Osteoblast (primary cell): ENCODE measurements at places on chromosomes 12 and 14. TPM values are rescaled to one million over a fixed set of nuclear protein-coding genes. Genes with fewer than 3 reads are reported as not detected.

The HNF1A gene
- total RNA-seq = not detected in 2 replicates

DNA sequence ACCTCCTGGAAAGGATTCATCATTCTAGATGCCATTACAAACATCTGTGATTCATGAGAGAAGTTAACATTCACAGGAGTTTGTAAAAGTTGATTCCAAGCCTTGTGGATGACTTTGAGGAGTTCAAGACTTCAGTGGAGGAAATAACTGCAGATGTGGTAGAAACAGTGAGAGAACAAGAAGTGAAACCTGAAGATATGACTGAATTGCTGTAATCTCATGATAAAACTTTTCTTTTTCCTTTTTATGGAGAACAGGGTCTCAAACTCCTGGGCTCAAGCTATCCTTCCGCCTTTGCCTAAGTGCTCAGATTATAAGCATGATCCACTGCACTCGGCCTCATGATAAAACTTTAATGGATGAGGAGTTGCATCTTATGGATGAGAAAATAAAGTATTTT is 64.5 kb upstream of the GTF2A1 start:
- no peak for DNase-seq

DNA sequence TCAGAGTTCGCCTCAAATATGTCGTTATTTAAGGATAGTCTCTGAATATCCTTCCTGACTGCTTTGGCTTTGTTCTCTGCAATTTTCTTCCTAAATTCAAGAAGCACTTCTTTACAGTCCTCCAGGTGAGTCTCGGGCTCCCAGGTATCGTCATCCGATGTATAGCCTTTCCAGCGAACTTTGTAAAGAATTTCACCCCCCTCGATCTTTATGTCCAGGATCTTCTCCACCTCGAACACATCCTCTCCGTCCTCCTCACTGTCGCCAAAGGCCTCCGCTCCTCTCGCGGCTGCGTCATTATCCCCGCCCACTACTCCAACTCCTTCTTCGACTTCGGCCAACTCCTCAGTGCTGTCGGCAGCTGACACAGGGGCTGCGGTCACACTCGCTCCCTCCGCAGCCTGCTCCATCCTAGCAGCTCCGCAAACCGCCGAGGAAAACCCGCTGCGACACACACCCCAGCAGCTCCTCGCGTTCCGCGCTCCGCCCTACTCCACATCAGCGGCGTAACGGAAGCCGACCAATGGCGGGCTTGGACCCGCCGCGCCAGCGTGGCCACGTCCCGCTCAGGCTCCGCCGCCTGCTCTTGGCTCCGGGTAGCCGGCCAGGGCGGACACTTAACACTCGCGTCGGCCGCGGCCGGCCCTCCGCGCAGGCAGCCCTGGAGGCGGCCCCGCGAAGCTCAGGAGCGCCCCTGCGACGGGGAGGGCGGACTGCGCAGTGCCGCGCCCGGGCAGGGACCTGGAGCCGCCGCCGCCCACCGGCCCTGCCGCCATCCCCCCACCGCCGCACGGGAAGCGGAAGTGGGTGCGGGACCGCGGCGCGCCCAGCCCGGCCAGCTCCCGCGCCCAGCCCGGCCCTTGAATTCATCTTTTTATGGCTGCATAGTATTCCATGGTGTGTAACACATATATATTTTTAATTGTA is 4.1 kb downstream of the CD163L1 start:
- peak; percentile 83 for DNase-seq

DNA sequence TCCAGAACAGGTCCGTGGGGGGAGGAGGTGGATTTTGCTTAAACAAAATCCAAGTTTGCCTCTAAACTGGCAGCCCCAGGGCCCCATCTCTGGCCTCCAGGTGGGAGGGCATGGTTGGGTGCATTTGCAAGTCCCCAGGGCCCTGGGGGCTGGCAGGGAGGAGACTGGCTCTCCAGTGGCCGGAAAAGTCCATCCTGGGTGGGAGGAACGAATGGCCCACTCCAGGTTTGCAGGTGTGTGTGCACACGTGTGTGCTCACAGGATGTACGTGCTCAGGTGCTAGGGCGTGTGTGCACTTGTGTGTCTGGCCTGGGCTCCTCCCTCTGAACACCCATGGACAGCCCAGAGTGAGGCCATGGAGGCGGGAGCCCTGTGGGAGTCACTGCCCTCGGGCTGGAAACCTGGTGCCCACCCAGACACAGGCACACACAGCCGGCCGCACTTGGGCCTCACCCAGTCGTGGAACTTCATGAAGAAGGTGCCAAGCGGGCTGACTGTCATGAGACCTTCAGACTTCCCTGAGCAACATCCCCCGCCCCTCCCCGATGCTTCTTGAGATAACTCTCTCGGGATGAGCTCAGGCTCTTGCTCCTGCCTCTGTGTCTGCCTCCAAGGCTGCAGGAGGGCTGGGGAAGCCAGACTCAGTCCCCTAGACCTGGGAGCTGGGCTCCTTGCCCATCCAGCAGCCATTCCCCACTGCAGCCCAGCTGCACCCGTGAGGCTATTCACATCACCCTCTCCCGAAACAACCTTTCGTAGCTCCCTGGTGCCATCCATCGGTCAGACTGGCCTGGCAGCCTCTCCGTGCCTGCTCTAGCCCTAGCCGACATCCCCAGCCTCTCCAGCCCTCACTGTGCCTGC is 9.4 kb downstream of the AHNAK2 start:
- peak; percentile 94 for DNase-seq

GRCh38 chr14:93155667-93156066 is 29.0 kb downstream of the MOAP1 start:
- DNase-seq = no peak

DNA sequence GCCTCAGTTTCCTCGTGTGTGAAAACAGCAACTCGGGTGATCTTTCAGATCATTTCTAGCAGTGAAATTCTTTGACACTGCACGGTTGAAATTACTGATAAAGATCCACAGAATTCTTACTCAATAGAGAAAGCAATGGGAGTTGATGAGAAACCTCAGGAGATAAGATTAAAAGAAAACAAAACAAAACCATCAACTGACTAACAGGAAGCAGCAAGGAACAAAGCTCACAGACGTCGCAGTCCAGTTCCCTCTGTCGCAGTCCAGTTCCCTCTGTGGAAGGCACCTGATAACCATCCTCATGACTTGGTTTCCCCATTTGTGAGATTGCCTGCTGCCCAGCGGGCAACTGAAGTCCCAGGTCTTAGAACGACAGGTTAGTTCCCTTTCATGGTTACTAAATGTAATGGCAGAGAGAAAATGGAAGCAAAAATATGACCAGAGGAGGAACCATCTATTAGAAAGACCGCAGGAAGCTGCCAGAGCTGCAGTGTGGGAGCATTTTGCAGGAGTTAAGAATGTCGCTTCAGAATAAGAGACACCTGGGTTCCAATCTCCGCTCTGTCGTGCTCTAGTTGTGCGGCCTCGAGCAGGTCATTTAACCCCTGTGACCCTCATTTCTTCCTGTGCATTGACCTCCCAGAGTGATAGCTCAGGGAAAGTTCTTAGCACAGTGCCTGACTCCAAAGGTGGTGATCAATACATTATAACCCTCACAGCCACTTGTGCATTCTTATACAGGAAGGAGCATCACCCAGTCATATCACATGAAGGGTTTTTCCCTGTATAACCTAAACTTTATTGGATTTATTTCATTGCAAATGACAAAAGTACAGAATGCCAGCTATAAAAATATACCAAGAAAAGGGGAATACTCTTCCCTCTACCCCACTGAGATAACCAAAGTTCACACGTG is 5.1 kb upstream of the MED13L start:
- DNase-seq = peak; percentile 71

The EPYC gene
- total RNA-seq = 1.8 TPM in 2 replicates

- no peak for DNase-seq
These were observed 494.9 kb downstream of the RERGL start for GRCh38 chr12:17595111-17595510.

The GPHB5 gene
- not detected in 2 replicates for total RNA-seq

The TESPA1 gene
- not detected in 2 replicates for total RNA-seq

DNA sequence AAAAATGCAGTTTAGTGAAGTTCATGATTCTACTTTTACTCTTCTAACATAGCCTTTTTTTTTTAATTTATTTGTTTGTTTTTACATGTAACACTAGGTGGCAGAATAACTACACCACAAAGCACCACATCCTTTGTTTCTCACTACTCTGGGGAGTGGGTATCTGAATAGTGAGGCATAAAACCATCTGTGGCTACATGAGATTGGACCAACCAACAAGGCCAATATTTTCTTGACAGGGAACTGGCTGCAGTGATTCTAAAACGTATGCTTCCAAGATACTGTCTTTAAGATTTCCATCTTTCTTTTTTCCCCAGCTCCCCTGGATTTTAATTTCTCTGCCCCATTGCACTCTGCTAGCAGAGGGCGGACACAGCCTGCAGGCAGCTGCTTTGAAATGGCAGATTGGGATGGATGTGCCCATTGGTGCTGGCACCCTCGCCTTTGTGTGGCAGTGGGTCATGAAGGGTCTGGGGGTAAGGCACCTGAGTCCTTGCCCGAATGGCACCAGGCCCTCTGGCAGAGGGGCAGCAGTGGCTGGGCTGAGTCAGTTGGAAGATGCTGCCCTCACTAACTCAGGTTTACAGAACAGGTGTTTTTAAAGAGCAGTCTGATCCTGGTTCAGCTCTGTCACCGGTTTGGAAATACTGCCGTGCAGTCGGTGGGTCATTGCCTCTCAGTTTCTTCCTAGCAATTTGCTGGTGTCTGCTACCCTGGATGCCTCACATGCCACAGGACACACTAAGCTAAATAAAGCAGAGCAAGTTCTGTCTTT is 429.1 kb downstream of the RAD51B start:
- no peak for DNase-seq

DNA sequence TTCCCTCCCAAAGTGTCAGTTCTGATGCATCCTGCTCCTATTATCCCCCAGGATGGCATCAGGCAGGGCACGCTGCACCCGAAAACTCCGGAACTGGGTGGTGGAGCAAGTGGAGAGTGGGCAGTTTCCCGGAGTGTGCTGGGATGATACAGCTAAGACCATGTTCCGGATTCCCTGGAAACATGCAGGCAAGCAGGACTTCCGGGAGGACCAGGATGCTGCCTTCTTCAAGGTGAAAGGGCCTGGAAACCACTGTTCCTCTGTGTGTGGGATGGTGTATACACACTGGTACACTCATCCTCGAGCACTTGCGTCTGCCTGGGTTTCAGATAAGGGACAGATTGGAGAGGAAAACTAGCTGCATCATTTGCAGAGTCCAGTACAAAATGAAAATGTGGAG is 1.0 kb downstream of the IRF9 start:
- DNase-seq = peak; percentile 90

- DNase-seq = no peak
These were observed 175.3 kb downstream of the ETV6 start for GRCh38 chr12:11824736-11825135.

The PIANP gene
- total RNA-seq = not detected in 2 replicates

- DNase-seq = no peak
These were observed 49.4 kb downstream of the SLC8A3 start for GRCh38 chr14:70139384-70139783.

DNA sequence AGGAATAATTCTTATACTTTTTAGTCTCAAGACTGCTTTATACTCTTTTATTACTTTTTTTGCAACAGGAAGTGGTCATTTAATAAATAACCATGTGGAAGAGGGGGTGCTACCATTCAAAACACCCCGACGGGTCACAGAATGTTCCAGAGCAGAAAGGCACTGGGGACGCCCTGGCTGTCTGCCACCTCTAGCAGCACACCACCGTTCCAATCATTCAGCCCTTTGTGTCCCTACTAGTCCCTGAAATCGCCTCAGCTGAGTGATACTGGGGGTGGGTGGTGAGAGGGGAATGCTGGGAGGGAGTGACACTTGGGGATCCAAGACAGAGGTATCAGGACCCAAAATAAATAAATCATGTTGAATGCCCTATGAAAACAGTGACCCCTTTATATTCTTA is 52.4 kb downstream of the MON2 start:
- peak; percentile 49 for DNase-seq

DNA sequence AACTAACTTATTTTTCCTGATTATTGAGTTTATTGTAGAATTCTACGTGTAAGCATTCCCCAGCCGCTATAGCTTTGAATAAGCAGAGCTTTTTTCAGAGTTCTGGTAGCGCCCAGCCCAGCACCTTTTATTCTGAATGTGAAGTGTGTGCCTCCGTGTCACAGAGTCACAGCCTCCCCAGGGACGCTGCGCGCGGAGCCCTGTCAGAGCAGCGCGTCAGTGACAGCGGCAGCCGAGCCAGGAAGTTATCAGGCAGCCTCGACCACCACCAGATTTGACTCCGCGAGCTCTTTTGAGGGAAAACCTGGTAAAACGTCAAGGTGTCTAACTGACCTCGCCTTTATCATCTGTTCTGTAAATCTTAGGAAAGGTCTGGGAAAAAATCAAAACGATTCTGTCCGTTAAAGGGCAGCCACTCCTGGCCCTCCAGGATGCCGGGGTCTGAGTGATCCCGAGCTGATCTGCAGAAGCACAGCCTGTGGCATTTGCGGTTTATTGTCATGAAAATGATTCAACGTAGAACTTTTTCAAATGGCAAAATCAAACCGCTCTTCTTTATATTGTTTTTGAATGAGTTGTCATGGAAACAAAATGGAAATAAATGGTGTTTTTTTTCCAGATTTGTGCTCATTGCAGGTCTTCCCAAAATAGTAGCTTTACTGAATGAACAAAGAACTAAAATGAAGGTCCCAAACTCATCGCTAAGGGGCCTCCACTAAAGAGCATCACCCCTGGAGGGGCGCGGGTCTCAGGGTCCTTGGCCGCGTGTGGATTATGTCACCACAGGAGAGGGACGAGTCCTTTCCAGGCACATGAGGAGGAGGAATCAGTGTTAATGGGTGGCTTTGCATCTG is 43.1 kb upstream of the MMP17 start:
- peak; percentile 84 for DNase-seq

The SLC22A17 gene
- total RNA-seq = 18.1 and 19.7 TPM in 2 replicates

DNA sequence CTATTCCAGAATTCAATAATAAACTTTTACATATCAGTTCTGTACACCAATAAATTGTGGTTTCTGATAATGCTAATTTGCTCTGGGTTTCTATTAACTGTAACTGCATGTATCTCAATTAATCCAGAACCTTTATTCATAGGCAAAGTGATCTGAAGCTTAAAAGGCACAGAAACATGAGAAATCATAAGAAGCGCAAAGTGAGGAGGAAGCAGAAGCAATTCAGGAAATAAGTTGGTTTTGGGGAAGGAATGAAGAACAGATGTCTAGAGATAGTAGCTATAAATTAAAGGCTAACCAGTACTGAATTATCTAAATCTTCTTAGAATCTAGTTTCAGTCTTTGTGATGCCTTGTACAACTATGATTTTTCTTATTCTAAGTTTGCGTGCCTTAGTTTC is 24.6 kb downstream of the KERA start:
- no peak for DNase-seq

DNA sequence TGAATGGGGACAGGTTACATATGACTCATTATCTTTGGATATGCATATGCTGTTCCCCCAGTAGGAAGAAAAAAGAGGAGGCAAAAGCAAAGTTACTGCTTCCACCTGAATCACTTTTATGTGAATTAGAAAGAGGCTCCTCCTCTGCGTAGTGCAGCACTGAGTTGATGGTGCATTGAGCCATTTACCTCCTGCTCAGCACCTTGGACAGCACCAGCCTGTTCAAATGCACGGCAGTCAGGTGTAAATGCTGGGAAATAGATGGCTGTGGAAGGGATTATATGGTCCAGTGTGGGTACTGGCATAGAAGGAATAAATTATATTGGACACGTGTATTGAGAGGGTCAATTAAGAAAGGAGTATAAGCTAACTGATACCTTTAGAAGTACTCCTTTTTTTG is 541.9 kb upstream of the SEL1L start:
- DNase-seq = no peak
